ENCODE measurements at places on chromosomes 7 and 10.

DNA sequence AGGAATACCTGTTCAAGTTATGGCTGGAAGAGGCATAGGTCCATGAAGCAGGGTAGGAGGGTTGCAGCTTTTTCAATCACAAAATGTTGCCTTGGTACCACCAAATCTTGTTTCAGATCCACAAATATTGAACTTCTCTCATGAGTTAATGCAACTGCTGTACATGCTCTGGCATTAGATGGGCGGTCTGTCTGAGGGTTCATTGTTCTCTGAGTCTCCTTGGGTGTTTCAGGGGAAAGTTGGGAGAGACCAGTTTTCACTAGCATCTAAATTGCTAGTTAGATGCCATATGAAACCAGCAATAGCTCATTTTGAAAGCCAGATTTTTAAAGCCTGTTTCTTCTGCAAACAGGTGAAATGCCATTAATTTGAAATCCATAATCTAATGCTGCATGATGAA is 27.8 kb upstream of the ELMO1 start:
- DNase-seq: no peak

GRCh38 chr7:117683430-117684175 is 189.6 kb downstream of the CTTNBP2 start:
- no peak for DNase-seq

- peak; percentile 22 for DNase-seq
Observed at GRCh38 chr7:37832194-37832593, 16.2 kb upstream of the NME8 start.

- no peak for DNase-seq
Observed at GRCh38 chr7:94949532-94949931, 42.1 kb downstream of the PPP1R9A start.

DNA sequence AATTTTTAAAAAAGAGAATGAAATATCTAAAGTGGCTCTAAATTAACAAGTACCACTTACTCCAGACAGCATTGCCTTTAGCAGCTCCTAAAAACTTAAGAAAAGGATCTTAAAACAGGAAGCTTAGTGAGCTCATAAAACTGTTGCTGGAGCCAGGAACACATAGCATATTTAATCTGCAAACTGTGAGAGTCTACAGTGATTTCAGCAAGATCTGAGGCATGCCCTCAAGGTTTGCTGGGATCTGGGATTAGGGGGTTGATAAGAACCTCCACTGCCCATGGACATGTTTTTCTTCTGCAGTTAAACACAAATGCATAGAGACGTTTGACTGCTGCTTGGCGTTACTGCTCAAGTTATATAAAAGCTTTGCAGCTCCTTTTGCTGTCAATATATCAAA is 3.8 kb downstream of the GLI3 start:
- no peak for DNase-seq

All from NCI-H187 (cell line).